ENCODE measurements at places on chromosomes 6 and 20.
A peak's percentile ranks its signal among the peaks of the same experiment; 100 is the strongest.

DNA sequence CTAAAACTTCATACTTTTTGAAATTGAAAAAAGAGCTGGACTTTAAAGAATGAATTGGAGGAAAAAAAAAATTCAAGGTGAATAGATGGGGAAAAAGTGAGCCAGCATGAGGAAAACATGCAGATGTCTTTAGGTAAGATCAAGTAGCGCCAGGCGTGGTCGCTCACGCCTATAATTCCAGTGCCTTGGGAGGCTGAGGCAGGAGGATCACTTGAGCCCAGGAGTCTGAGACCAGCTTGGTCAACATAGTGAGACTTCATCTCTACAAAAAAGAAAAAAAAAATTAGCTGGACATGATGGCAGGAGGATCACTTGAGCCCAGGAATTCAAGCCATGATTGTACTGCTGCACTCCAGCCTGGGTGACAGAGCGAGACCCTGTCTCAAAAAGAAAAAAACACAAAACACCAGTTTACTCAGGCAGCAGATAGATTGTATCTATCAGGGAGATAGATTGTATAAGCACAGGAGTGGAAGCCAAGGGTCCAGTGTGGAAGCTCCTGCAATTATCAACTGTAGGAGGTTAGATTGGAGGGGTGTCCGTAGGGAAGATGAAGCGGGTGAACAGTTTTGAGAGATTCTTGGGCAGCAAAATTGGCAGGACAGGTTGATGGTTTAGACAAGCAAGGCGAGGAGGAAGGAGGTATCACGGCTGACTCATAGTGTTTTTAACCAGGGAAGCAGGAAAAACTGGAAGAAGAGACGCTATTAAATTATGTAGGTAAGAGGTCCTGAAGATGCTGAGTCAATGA lies 97.6 kb upstream of the ZNF217 start:
- no peak for DNase-seq

GRCh38 chr6:53524455-53524815 lies 20.5 kb downstream of the GCLC start:
- DNase-seq = no peak

- no peak for DNase-seq
Measured at GRCh38 chr20:1187605-1188171, 2.9 kb upstream of the TMEM74B start.

GRCh38 chr20:38157635-38158495 lies 7.2 kb downstream of the TGM2 start:
- no peak for DNase-seq

DNA sequence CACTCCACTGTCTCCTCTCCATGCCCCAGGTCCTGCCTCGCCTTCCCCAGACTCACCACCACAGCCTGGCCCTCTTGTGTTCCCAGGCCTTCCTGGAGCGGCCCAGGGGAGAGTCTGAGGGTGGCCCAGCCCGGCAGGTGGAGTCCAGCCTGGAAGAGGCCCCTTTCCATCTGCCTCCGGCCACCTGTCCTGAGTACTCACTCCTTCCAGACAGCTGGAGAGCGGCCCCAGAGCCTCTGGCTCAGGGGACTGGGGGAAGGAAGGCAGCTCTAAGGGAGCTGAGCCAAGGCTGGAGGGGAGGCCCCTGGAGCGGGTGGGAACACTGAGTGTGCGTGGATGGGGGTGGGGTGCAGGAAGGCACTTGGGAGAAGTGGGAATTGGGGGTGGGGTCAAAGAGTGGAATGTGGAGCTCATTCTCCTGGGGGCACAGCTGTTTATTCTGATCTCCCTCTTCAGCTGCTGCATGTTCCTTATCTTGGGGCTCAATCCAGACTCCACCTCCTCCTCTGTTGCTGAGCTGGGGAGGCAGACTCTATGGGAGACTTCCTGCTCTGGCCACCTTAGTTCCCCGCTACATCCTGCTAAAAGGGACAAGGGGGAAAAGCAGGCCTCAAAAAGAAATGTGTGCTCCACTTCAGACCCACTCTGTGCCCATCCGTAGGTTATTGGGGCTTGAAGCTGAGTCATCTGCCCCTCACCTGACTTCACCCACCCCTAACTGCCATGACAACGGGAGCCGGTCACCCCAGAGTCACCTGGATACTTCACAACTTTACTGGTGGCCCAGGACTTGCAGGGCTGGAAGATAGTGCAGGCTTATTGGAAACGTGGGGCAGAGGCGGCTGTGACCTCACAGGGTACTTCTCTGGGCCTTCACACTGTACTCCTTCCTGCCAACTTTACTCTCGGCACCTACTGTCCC lies 19.5 kb upstream of the TAF8 start:
- peak; percentile 67 for DNase-seq

- DNase-seq = no peak
Measured at GRCh38 chr6:84897988-84898594, 133.7 kb upstream of the TBX18 start.

DNA sequence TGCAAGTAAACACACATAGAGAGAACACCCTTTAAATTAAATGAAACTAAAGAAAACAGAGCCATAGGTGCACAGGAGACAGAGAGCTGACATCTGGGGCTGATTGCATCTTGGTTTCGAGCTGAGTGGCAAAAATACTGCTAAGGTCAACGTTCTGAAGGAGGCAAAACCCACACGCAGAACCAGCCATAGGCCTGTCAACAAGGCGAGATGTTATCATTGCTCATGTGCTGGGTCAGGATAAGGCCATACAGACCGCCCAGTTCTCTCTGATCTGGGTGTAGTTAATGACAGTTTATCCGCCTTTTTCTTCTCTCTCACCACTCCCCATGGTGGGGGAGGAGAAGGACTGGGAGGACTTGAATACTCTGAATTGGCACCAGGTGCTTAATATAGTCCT lies 4.5 kb upstream of the FAM110A start:
- no peak for DNase-seq

- no peak for DNase-seq
Measured at GRCh38 chr6:39852324-39852723, 60.1 kb downstream of the DAAM2 start.

DNA sequence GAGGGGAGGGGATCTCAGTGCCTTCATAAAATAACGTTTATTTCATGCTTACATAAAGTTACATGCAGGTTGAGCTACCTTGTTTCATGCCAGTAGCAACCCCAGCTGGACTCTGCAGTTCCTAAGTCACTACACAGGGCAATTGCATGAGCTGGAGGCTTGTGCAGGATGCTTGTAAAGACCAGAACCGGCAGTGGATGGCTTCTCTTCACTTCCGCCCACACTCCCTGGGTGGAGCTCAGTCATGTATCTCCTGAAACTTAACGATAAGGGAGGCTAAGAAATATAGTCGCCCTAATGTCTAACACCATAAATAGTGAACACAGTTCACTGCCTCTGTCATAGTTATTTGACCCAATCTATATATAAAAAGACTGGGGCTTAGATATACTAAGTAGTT lies 99.4 kb upstream of the RAB32 start:
- no peak for DNase-seq

DNA sequence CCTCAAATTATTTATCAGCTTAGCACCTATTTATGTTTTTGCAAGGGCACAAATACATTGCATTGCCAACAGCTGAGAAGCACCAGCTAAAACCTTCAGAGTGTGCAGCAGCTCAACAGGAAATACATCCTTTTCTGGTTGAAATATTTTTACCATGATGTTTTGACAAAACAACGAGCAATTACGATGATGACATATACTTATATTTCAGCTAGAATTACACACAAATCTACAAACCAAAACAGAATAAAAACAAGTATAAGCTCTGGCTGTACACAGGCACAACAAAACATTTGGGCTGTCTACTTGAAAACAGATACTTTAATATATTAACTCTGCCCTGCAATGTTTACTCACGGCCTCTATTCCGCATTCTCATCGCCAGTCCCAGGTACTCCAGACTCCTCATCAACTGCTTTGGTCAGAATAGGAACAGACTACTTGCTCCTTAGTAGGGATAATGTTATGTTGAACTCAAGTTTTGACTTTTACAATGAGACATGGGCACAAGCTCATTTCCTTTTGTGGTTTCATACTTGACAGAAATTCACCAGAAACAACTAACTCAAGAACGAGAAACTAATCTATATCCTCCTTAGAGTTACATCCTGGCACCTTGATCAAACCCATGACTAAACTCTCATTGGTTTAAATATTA lies 377.6 kb downstream of the ESR1 start:
- no peak for DNase-seq

DNA sequence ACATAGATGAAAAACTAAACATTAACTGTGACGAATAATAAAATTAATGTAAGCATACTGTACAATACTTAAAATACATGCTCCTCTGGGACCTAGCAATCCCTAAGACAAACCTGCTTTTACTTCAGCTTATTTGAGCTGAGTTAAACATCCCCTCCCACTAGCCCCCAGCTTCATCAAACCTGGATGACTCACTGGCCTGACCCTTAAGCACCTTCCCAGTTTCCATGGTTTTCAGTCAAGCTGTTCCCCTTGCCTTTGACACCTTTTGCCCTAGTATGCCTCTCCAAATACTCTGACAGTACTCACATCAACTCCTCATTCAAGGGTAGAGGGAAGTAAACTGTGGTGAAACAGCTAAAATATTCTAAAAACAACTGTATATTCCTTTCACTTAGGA lies 4.2 kb downstream of the ELOVL4 start:
- no peak for DNase-seq

DNA sequence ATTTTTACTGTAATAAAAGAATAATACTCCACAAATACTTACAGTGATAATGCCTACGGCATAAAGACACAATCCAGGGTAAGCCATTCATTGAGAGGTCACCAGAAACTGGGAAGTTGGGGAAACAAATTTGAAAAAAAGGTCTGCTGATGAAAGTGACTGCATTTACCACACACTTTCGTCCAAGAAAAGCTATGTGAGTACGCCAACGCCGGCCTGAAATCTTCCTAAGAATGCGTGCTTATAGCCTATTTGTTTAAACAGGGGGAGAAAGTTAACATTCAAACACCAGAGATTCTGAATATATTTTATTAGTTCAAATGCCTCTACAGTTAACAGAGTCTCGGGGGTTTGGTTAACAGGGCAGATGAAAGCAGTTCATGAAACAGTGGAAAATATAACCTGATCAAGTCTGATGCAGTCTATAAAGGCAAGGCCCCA lies 657 bp upstream of the LTV1 start:
- no peak for DNase-seq

DNA sequence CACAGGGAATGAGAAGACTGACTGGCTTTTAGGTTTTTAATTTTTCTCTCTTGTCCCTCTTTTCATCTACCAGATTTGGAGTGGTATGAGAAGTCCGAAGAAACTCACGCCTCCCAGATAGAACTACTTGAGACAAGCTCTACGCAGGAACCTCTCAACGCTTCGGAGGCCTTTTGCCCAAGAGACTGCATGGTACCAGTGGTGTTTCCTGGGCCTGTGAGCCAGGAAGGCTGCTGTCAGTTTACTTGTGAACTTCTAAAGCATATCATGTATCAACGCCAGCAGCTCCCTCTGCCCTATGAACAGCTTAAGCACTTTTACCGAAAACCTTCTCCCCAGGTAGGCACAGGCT lies 644 bp downstream of the MAD2L1BP start:
- DNase-seq = no peak

DNA sequence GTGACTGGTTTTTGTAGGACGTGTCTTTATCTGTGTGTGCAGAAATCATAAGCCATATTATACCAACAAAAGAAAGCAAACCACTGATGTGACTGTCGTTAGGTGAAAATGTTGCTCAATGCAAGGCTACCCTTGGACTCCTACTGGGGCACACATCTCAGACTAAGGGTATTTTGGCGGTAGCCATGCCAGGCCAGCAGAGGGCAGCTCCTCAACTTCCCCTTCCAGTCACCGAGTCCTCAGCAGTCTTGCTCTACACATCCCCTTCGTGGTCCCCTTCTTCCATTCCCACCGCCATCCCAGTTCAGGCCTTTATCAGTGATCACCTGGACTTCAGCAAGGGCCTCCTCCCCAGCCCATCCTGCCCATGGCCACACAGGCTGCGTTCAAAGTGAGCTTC lies 113.7 kb upstream of the GGTLC1 start:
- no peak for DNase-seq

DNA sequence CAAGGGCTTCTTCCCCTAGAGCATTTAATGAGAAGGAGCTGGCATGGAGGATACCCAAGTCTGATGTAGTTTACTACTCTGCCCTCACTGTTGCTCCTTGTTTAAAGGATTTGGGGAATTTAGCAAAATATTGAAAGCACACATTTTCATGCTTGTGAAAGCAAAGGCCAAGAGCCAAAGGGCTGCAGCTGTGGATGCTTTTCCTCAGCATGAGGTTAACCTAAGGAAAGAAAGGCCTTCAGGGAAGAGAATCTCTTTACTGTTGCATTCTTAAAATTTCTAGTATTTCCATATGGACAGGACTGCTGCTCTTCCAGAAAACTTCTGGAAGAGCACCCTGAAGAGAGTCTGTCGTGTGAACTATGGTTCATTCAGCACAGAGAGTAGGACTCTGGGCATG lies 45.9 kb upstream of the SASH1 start:
- no peak for DNase-seq

DNA sequence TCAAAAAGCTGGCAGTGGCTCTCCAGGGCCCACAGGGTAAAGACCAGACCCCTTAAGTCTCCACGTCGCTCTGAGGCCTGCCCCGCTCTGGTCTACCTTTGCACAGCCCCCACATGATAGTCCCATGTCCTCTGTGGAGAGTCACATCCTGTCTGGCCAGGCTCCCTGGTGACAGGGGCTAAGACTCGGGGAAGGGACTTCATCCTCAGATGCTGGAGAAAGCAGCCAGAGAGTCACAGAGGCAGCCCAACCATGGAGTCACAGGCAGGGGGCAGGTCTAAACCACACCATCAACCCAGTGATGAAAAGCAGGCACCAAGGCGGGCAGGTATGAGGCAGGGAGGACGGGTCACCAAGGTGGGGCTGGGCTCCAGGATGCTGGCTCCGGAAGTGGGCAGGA lies 62.2 kb downstream of the SLC22A23 start:
- DNase-seq = no peak

GRCh38 chr20:50674138-50674825 lies 17.1 kb downstream of the RIPOR3 start:
- DNase-seq = no peak
